ENCODE measurements at places on chromosomes 2 and 18. TPM values are rescaled to one million over a fixed set of nuclear protein-coding genes. Genes with fewer than 3 reads are reported as not detected.

The IL18R1 gene
- total RNA-seq = 0.49 TPM

The TUBB8B gene
- total RNA-seq = not detected

The ABCB11 gene
- total RNA-seq = not detected

DNA sequence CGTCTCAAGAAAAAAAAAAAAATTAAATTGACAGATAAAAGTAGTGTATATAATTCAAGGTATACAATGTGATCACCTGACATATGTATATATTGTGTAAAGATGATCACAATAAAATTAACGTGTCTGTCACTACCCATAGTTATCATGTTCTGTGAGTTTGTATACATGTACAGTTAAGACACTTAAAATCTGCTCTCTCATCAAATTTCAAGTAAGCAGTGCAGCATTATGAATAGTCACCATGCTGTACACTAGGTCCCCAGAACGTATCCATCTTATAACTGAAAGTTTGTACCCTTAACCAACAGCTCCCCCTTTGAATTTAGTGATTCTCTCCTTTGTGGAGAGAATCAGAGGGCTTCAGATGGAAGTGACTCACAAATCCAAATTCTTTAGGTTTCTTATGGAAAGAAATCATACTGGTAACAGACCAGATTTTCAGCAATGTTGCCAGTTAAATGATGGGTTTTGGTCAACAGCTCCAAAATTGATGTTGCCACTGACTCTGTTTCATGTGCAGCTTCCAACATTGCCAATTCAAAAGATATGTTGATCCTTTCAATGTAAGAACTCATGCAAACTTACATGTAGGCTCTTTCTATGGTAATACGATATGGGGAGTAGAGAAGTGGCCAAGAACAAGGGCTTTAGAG, 281.5 kb downstream of the AFF3 start:
- DNase-seq = no peak

- no peak for DNase-seq
These were observed 16.0 kb upstream of the TMEM37 start for GRCh38 chr2:119415630-119416029.

Data from chondrocyte (in vitro differentiated cells).